Activated CD4-positive, alpha-beta T cell treated with anti-CD3 and anti-CD28 coated beads, Interleukin-10, Interleukin-2, amounts not matched to agents 100 ng/mL and 50 ng/mL, durations not matched to agents 16 hours and 8 hours (primary cell): ENCODE measurements at places on chromosomes 5 and 9.

DNA sequence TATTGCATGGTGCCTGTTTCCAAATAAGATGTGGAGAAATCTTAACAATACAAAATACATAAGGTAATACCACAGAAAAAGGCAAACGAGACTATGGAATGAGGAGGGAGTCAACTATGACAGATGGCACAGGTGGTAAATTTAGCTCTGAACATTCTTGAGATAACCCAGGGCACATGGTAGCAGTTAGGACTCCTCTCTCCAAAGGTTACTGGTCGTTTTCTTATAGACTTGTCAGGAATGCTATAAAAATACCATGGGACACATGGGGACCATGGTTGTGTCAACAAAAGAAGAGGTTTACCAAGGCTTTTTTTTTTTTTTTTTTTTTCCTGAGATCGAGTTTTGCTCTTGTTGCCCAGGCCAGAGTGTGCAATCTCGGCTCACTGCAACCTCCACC, 209.4 kb upstream of the RFX3 start:
- no peak for DNase-seq

- DNase-seq: peak; percentile 47
Measured at GRCh38 chr9:7405924-7406604, 393.5 kb downstream of the DMAC1 start.

GRCh38 chr9:137666513-137666822, 47.7 kb downstream of the EHMT1 start:
- no peak for DNase-seq

DNA sequence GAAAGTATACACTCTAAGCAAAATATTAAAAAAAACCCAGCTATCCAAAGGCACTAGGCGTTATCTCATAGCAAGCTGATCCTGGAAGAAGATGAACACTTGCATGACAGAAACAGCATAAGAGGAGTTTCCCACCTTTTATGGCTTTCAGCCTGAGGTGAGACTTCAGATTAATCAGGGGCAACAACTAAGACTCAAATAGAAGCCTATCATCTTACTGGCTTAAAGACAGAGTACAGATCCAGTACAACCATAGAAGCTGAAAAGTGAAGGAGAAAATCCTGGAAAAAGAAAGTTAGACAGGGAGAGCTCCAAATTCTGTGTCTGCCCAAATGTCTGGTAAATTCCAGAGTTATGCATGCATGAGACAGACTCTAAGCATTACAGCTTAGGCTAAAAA, 360.8 kb upstream of the KCNN2 start:
- no peak for DNase-seq

DNA sequence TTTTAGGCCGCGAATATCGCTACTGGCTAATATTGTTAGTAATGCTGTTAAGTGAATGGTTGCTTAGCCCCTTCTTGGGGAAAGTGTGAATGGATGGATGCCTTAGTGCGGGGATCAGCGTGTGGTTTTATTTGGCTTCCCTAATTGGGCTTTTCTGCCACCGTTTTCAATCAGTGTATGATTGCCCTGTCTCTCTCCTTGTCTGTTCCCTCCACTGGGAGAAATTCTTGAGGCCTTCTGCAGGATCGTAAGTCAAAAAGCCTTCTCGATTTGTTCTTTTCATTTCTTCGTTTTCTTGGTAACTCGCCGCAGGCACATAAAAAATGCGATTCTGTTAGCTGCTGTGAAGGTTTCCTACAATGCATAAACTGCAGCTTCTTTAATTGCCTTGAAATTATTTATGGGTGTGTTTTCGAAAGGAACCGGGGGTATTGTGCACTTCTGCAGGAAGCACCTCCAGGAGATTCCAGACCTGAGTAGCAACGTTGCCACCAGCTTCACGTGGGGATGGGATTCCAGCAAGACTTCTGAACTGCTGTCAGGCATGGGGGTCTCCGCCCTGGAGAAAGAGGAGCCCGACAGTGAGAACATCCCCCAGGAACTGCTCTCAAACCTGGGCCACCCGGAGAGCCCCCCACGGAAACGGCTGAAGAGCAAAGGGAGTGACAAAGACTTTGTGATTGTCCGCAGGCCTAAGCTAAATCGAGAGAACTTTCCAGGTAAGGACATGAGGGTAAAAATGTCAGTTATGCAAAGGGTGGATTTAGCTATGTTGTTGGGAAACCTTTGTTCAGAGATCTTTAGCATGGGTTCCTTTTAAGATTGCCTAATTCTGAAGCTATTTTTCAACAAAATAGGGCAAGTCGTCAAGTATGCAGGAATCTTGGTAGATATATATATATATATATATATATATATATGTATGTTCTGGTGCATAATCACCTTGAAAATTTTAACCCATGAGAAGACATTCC, 700 bp downstream of the SKP2 start:
- no peak for DNase-seq

DNA sequence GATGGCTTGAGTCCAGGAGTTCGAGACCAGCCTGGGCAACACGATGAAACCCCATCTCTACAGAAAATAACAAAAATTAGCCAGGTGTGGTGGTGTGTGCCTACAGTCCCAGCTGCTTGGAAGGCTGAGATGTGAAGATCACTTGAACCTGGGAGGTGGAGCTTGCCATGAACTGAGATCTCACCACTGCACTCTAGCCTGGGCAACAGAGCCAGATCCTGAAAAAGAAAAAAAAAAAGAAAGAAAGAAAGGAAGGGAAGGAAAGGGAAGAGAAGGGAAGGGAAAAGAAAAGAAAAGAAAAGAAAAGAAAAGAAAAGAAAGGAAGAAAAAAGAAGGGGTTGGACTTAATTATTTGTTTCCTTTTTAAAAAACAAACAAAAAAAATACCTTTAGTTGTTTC, 764.2 kb downstream of the IRX1 start:
- no peak for DNase-seq

DNA sequence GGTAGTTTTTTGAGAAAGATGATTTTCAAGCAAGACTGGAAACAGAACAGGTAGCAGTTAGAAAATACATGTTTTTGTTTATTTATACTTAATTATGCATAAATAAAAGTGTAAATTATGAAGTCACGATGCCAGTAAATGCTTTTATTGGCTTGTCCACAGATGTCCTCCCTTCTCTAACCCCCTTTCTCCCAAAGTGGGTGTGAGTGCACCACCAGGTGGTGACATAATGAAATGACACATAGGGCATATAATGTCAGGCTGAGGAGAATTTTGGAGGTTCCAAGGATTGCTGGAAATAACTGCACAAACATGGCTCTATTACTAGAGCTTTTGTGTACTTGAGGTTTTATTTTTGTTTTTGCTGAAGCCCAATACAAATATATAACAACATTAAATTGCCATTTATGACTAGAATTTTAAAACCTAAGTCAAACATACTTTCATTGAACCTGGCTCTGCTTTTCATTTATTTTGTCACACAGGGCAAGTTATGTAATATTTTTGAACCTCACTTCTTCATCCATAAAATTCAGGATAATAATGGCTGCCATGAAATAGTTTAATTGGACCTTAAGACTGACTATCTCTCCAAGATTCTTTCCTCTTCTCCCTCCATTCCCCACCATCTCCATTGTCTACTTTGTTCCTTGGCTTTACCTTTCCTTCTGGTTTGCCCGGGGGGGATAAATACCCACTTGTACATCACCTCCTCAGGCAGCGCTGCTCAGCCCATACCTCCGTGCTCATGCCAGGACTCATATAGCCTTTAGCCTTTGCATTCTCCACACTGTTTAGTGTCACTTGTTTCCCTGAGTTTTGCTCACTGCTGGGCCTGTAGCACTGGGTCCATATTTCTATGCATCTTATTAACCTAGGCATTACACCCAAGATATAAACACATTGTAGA, 168.8 kb downstream of the PDE4D start:
- peak; percentile 45 for DNase-seq

GRCh38 chr5:32312197-32312594, 543 bp downstream of the MTMR12 start:
- peak; percentile 63 for DNase-seq

GRCh38 chr5:179187229-179187678, 127.1 kb downstream of the ZNF354C start:
- DNase-seq: no peak
